ENCODE measurements at places on chromosomes 6 and 20. TPM values are rescaled to one million over a fixed set of nuclear protein-coding genes. Genes with fewer than 3 reads are reported as not detected.

The SERINC3 gene
- 125 TPM for total RNA-seq

DNA sequence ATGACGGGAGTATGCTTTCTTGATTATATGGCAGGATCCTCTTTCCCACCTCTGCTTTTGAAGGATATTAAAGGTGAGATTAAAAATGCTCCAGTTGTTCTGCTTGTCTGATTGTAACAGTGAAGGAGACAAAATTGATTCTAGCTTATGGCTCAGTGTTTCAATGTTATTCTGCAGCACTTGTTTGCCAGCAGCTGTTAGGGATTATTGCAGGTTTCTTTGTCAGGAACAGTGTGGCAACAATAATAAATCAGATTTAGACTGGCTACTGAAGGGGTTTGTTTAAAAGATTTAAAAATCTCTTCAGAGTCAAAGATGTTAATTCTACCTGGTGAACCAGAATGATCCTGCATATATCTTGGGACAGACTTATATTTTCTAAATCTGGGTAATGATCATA is 126.9 kb downstream of the LAMA2 start:
- DNase-seq, result no peak

The NXT1 gene
- 12.6 TPM for total RNA-seq

The ZBTB46 gene
- 94.4 TPM for total RNA-seq

GRCh38 chr20:48156521-48156920 is 371.2 kb upstream of the SULF2 start:
- no peak for DNase-seq

GRCh38 chr6:142242269-142242668 is 59.5 kb upstream of the ADGRG6 start:
- no peak for DNase-seq

GRCh38 chr6:132893772-132894490 is 79.6 kb downstream of the RPS12 start:
- DNase-seq, result no peak

The BMP6 gene
- total RNA-seq, result 0.25 TPM

Measured in glutamatergic neuron (in vitro differentiated cells).